ENCODE measurements at places on chromosomes 4 and X.

DNA sequence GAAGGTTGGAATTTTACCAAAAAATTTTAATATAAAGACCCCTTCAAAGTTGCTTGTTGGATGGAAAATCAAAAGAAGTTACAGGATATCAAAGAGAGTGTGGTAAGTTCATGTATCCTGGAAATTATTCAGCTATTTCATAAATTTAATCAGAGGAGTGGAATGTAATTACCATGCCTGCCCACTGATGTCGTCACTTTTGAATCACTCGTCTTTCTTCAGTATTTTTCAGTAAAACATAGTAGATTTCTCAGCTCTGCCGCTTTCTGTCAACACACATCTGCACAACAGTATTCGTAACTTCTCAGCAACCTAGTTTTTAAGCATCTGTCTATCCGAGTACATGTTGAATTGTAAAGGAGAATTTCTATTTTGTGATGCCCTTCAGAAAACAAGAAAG, 2163.0 kb upstream of the AGA start:
- no peaks in the 10 kb centered on the region for H3K27me3 ChIP-seq
- H3K4me1 ChIP-seq, result no peaks in the 10 kb centered on the region
- no peaks in the 10 kb centered on the region for H3K36me3 ChIP-seq
- no peak for DNase-seq
- H3K27ac ChIP-seq, result no peak overlapping the region

- no peaks in the 10 kb centered on the region for H3K4me1 ChIP-seq
- H3K27ac ChIP-seq, result no peak overlapping the region
- H3K4me3 ChIP-seq, result no peak overlapping the region
These were observed 235.7 kb upstream of the MAGEB16 start for GRCh38 chrX:35562395-35562794.

DNA sequence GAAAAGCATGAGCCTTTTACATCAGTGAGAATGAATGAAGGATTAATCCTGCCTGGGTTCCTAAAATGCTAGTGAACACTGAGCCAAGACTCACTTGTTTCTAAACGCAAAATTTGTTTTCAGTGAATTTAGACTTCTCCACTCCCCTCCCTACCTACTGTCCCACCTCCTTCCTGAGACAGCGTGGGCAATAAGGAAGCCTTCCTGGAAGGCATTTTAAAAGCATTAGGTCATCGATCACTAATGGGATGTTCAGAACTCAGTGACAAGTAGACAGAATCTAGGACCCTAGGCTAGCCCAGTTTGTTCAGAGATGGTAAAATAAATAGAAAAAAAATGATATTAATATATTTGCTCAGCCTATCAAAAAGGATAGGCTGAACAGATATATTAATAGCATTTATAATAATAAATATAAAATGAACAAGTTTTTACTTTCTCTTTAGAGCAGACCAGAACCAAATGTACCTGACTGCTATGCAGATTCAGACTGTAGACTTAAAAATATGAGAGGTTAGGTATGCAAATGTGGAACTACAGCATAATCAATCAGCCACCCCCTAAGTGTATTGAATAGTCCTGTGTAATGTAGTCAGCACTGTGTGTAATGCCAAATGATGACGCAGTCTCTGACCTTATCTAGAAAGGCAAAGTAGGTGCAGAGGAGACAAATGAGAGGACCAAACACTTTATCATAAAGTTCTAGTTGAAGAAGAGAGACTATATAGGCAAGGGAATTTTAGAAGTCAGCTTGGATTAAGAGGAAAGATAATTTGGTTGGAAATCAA, 331.1 kb downstream of the GPAT3 start:
- no peaks in the 10 kb centered on the region for H3K27me3 ChIP-seq
- no peak overlapping the region for H3K27ac ChIP-seq
- H3K4me1 ChIP-seq, result no peaks in the 10 kb centered on the region
- no peak overlapping the region for H3K4me3 ChIP-seq
- no peak for DNase-seq

- H3K27ac ChIP-seq, result no peak overlapping the region
- peaks cover 20% of the 10 kb centered on the region for H3K27me3 ChIP-seq
- H3K4me3 ChIP-seq, result peak overlapping the region; percentile 71
- no peaks in the 10 kb centered on the region for H3K36me3 ChIP-seq
- H3K4me1 ChIP-seq, result no peaks in the 10 kb centered on the region
These were observed 645 bp downstream of the APLN start for GRCh38 chrX:129653971-129654651.

DNA sequence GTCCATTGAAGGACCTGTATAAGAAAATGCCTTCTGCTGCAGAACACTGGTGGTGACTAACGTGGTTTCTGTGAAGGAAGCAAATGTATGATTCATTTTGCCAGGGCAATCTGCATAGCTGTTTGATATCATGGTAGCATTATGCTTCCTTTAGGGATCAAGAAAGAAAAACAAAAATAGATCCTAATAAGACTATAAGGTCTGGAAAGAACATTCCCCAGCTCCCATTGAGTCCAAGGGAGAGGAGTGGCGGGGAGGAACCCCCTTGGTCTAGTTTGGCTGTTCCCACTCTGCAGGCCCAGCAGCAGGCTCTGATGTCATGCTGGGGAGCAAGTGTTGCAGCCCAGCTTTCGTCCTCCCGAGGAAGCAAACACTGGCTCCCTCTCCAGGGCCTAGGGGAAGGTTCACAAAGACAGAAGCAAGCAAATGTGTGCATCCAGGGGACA, 154.5 kb upstream of the GALNT7 start:
- no peak overlapping the region for H3K4me3 ChIP-seq
- no peaks in the 10 kb centered on the region for H3K27me3 ChIP-seq
- H3K27ac ChIP-seq, result no peak overlapping the region
- DNase-seq, result no peak

DNA sequence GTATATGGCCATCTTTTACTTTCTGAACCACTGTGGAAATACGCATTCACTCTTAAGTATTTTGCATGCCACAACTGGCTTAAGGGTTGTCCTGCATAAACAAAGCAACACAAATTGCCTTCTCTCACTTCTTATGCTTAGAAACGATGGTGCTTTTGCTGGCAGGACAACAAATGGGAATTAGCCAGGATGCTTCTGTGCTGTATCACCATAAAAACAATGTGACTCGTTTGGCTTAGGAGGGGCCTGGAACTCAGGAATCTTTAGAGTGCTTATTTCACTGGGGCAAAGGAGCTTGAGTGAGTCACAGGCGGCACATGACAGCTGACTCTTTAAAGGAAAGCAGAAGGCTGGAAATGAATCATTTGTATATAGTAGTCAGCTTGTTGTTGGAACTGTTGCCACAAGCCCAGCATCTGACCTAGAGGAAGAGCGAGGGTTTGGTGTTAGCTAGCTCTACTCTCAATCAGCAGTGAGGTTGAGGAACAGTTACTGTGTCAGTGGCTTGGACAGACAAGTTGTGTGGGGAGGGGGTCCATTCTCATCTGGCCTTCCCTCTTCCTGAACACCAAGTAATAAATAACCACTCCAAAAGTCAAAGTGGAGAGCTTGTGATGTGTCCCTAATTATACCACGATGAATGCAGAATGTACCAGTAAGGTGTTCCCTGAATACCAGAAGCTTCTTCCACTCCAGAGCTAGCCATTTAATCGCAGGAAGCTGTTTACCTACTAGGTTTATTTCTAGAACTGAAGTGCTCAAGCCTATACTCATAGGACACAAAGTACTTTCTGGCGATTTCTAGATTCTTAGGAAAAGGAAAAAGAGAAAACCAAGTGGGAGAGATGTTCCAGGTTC, 293.1 kb downstream of the CAMK2D start:
- no peak for DNase-seq
- H3K36me3 ChIP-seq, result peaks cover 10% of the 10 kb centered on the region
- H3K4me1 ChIP-seq, result peaks cover 6% of the 10 kb centered on the region
- H3K4me3 ChIP-seq, result no peak overlapping the region
- H3K27ac ChIP-seq, result no peak overlapping the region

DNA sequence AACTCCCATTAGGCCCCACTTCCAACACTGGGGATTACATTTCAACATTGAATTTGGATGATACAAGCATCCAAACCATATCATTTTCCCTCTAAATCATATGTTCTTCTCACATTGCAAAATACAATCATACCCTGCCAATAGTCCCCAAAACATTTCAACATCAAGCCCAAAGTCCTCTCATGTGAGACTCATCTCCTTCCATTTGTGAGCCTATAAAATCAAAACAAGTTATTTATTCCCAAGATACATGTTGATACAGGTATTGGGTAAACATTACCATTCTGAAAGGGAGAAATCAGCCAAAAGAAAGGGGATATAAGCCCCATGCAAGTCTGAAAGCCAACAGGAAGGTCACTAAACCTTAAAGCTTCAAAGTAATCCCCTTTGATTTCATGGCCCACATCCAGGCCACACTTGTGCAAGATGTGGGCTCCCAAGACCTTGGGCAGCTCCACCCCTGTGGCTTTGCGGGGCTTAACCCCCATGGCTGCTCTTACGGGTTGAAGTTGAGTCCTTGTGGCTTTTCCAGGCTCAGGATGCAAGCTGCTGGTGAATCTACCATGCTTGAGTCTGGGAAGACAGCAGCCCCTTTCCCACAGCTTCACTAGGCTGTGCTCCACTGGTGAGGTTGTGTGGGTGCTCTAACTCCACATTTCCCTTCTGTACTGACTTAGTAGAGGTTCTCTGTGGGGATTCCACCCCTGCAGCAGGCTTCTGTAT, 40.6 kb upstream of the SERTM2 start:
- no peak overlapping the region for H3K4me3 ChIP-seq
- no peaks in the 10 kb centered on the region for H3K27me3 ChIP-seq
- no peaks in the 10 kb centered on the region for H3K36me3 ChIP-seq
- no peak for DNase-seq

DNA sequence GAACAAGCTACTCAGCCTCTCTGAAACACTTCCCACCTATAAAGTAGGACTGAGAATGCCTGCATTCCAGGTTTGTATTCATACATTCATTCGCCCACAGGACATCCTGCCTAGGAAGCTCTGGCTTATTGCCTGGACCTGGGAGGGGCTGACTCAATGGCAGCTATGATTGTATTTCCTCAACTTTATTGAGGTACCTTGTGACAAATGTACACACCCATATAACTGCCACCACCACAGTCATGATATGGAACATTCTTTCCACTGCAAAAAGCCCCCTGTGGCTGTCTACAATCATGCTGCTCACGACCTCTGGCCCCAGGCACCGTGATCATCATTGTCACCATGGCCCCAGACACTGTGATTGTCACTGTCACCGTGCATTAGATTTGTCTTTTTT, 68.3 kb downstream of the ABLIM2 start:
- peaks cover 2% of the 10 kb centered on the region for H3K36me3 ChIP-seq
- H3K27ac ChIP-seq, result no peak overlapping the region
- H3K27me3 ChIP-seq, result no peaks in the 10 kb centered on the region
- no peak overlapping the region for H3K4me3 ChIP-seq

GRCh38 chr4:149534779-149535178, 280.9 kb downstream of the IQCM start:
- no peaks in the 10 kb centered on the region for H3K27me3 ChIP-seq
- no peak for DNase-seq

DNA sequence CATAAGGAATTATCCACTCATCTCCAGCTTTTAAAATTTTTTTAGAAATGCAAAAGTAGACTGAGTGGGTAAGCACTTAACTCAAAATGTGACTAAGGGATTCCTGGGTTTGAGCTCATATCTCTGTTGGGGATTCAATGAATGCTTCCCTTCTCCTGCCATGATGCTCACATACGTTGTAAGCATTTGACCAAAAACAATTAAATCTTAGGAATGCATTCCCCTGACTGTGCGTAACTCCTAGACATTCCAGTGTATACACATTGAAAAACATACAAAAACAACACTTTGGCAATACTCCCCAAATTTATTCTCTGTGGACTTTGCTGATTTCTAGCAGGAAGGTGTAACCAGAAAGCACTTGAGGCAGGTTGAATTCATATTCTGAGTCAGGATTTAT, 29.8 kb downstream of the SPANXA2 start:
- no peaks in the 10 kb centered on the region for H3K36me3 ChIP-seq
- DNase-seq, result no peak
- H3K27ac ChIP-seq, result no peak overlapping the region
- H3K4me1 ChIP-seq, result no peaks in the 10 kb centered on the region

DNA sequence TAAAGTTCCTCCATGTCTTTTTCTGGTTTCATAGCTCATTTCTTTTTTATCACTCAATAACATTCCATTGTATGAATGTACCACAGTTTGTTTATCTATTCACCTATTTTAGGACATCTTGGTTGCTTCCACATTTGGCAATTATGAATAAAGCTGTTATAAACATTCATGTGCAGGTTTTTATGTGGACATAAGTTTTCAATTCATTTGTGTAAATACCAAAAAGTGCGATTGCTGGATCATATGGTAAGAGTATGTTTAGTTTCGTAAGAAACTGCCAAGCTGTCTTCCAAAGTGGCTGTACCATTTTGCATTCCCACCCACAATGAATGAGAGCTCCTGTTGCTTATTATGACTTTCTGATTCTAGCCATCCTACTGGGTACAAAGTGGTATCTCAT, 36.3 kb upstream of the ZFX start:
- no peak overlapping the region for H3K4me3 ChIP-seq
- no peaks in the 10 kb centered on the region for H3K27me3 ChIP-seq
- H3K4me1 ChIP-seq, result no peaks in the 10 kb centered on the region
- no peaks in the 10 kb centered on the region for H3K36me3 ChIP-seq

- H3K4me1 ChIP-seq, result no peaks in the 10 kb centered on the region
- H3K36me3 ChIP-seq, result no peaks in the 10 kb centered on the region
- no peaks in the 10 kb centered on the region for H3K27me3 ChIP-seq
- no peak overlapping the region for H3K4me3 ChIP-seq
These were observed 372.6 kb downstream of the OPHN1 start for GRCh38 chrX:68060506-68061205.

- no peak overlapping the region for H3K4me3 ChIP-seq
- H3K27ac ChIP-seq, result no peak overlapping the region
- no peak for DNase-seq
- H3K36me3 ChIP-seq, result peaks cover 2% of the 10 kb centered on the region
- H3K27me3 ChIP-seq, result no peaks in the 10 kb centered on the region
- H3K4me1 ChIP-seq, result no peaks in the 10 kb centered on the region
These were observed 48.7 kb upstream of the KLHL4 start for GRCh38 chrX:87468941-87469340.

GRCh38 chrX:40083120-40083978, 14.4 kb downstream of the BCOR start:
- H3K4me1 ChIP-seq, result peaks cover 30% of the 10 kb centered on the region
- no peak for DNase-seq
- peaks cover 3% of the 10 kb centered on the region for H3K36me3 ChIP-seq
- H3K27me3 ChIP-seq, result no peaks in the 10 kb centered on the region
- H3K27ac ChIP-seq, result no peak overlapping the region
- H3K4me3 ChIP-seq, result peak overlapping the region; percentile 67

DNA sequence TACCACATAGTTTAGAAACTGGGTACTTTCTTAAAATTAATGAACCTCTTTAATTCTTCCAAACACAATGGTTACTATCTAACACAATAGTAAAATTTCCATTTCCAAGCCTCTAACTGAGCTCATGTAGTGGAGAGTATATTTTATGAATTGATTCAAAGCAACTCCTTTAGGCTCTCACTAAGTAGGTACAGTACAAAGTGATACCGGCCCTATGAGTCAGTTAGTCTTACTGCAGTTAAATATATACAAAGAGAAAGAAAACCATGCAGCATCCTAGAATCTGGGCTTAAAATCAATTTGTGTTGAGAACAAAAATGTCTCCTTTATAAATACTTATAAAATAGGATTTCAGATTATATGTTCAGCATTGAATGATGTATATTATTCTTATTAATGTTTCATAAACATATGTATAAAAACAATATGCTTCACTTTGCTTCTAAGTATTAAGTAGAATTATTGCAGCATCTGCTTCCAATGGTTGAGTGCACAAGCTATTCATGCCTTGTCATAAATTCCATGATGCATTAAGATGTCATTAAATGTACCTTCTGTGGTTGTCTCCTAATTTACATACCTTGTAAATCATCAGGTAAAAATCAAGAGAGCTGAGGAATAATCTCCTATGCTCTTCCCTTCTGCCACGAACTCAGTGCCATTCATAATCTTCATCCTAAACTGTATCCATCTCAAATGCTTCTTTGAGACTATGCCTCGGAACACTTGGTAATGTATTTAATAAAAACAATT, 1037.8 kb downstream of the STPG2 start:
- no peak overlapping the region for H3K27ac ChIP-seq
- no peaks in the 10 kb centered on the region for H3K4me1 ChIP-seq
- no peaks in the 10 kb centered on the region for H3K27me3 ChIP-seq
- H3K36me3 ChIP-seq, result no peaks in the 10 kb centered on the region

All from central memory CD8-positive, alpha-beta T cell (primary cell).